ENCODE measurements at places on chromosomes 7 and 10.

DNA sequence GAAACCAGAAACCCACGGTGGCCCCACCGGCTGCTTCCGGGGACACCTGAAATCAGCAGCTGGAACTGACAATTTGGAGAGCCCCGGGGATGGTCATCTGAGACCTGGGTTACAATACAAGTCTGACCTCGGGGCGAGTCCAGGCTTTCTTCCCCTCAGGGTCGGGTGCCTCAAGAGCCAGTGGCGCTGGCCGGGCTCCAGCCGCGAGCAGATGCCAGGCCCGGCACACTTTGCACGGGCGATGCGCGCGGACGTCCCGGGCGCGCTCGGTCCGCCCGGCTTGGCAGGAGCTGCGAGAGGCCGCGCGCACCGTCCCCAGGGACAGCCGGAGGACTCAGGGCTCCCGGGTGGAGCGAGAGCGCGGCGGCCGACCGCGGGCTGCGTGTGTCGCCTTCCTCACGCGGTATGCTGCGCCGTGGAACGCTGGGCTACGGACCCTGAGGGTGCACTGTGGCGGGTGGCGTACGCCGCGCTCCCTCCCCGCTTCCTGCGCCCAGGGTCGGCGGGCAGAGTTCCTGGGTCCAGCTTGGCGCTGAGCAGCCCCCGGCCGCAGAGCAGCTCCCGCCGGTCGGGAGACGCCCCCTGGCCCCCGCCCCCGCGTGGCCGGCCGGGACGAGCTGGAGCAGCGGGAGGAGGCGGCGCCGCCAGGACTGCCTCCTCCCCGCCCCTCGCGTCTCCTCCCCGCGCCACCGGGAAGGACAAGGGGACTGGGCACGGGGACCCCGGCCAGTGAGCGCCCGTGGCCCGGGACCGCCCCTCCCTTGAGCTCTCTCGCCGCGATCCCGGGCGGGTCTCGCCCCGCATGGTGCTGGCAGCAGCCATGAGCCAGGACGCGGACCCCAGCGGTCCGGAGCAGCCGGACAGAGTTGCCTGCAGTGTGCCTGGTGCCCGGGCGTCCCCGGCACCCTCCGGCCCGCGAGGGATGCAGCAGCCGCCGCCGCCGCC is at the start of gene RBM20:
Gene RBM20 (plus strand): TSS at position 684 of the 945 bp plus-strand sequence. CDS start 119 bp downstream, at position 803.
- DNase-seq, result no peak

GRCh38 chr10:77062381-77062780 is 575.2 kb downstream of the KCNMA1 start:
- DNase-seq, result no peak

- DNase-seq, result no peak
Observed at GRCh38 chr7:80435521-80435920, 76.3 kb downstream of the GNAT3 start.

- no peak for DNase-seq
Observed at GRCh38 chr10:100628061-100628460, 92.3 kb downstream of the HIF1AN start.

GRCh38 chr7:95139922-95140321 is 184.4 kb downstream of the PON1 start:
- no peak for DNase-seq

GRCh38 chr10:29583674-29584073 is 51.1 kb downstream of the SVIL start:
- DNase-seq, result no peak

GRCh38 chr10:49606981-49607535 is 3.1 kb upstream of the SLC18A3 start:
- peak; percentile 41 for DNase-seq

GRCh38 chr10:132065491-132066105 is at the start of gene JAKMIP3:
Gene JAKMIP3, plus strand, starts transcription at chr10:132065946. Its CDS starts 38,863 bp downstream, at chr10:132104809.
- peak; percentile 95 for DNase-seq

GRCh38 chr7:152152267-152152666 is 126.8 kb downstream of the GALNT11 start:
- DNase-seq, result no peak

- DNase-seq, result no peak
Observed at GRCh38 chr7:117011419-117012260, 58.3 kb downstream of the ST7 start.

DNA sequence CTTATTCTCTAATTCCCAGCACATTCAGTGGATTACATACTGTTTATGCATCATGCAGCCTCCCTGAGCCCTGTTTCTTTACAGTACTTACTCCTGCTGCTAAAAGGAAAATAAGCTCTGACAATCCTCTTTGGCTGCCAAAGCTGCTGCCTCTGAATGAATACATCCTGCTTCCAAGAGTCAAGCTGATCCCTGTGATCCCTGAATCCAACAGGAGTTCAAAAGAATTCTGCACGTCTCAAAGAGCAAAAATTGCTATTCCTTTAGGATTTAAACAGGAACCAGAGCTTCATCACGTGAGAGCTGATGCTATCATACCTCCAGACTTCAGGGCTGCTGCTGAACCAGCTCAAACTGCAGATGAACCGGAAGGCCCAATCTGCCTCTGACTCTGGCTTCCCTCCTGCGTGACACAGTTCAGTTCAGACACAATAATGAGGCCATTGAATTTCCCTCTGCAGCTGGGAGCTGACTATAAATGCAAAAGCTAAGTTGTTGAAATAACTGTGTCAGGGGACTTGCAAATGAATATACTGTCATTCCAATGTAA is 851.0 kb upstream of the PHF14 start:
- no peak for DNase-seq

- peak; percentile 77 for DNase-seq
Observed at GRCh38 chr10:79084012-79084971, 15.5 kb downstream of the ZMIZ1 start.

GRCh38 chr10:30017556-30017955 is 41.8 kb downstream of the JCAD start:
- no peak for DNase-seq

DNA sequence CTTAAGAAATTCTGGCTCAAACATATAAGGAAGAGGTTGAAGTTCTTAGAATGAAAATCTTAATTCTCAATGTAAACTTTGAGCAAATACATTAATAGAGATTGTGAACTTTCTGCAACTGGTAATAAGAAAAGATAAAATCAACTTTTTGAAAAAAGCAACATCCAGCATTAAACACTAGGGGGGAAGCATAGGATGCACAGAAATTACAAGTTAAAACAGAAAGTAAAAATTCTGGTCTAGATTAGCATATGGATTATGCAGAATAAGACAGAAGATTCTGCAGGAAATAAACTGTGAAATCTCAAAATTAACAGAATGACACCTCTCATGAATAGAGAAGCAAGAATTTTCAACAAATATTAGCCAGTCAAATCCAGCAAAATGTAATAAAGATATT is 38.0 kb upstream of the CAV2 start:
- no peak for DNase-seq

GRCh38 chr10:43313901-43314300 is 47.0 kb upstream of the RASGEF1A start:
- DNase-seq, result no peak

- no peak for DNase-seq
Observed at GRCh38 chr7:17489961-17490360, 191.5 kb downstream of the AHR start.

- DNase-seq, result peak; percentile 77
Observed at GRCh38 chr10:88989824-88990383, 694 bp upstream of the FAS start.

DNA sequence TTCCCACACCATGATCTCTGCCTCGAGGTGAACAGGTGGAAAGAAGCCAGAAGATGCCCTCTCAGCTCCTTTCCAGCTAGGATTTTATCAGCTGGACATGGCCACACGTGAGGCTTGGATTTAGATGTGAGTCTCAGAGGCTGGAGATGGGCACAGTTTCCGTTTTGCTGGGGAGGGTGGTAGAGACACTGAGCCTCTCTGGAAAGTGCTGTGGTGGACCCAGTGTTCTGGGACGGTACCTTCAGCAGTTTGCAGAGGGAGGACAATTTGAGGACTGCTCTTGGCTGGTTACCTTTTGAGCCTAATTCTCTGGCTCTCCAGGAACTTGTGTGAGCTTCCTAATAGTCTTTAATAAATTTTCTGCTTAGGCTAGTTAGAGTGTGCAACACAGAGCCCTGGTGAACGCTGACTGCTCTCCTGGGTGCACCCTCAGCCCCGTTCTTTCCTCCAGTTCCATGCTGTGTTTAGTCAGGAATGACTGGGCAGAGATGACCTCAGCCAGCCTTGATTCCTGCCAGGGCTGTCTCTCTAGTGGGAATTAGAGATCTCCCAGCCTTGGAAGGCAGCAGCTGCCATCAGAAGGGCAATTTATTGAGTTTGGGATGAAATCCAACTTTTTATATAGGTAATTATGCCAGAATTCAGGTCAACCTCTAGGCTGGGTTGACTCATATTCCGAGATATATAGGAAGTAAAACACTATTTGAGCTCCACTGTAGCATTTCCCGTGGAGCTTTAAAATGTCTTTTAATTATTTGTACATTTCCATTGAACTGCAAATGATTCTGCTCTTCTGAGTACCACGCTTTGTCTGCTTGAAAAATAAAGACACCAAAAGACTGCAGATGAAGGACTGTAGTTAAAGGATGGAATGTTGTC is 103.9 kb downstream of the GATA3 start:
- DNase-seq, result no peak

- DNase-seq, result no peak
Observed at GRCh38 chr10:126439942-126440341, 51.7 kb upstream of the ADAM12 start.

DNA sequence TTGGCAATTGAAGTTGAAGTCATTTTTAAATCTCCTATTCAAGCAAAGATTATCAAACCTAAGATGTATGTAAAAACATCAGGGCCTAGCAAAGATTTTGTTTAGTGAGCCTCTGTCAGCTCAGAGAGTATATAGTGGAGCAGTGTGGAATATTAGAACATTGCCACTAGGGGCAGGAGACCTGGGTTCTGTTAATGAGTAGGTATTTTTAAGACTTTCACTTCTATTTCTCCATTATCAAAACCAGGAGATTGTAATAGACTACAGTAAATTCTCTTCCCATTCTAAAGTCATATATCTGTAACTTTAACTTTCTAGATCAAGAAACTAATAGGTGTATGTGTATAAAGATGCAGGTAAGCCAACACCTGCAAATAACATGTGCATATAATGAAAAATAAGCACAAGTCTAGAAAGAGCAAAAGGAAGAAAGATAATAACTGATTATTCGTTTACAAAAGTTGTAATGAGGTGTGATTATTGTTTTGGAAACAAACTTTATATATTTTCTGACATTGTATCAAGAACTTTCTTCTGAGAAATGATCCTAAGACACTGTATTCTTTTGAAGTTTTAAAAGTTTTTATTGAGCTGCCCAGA is 64.4 kb downstream of the KCND2 start:
- DNase-seq, result no peak

DNA sequence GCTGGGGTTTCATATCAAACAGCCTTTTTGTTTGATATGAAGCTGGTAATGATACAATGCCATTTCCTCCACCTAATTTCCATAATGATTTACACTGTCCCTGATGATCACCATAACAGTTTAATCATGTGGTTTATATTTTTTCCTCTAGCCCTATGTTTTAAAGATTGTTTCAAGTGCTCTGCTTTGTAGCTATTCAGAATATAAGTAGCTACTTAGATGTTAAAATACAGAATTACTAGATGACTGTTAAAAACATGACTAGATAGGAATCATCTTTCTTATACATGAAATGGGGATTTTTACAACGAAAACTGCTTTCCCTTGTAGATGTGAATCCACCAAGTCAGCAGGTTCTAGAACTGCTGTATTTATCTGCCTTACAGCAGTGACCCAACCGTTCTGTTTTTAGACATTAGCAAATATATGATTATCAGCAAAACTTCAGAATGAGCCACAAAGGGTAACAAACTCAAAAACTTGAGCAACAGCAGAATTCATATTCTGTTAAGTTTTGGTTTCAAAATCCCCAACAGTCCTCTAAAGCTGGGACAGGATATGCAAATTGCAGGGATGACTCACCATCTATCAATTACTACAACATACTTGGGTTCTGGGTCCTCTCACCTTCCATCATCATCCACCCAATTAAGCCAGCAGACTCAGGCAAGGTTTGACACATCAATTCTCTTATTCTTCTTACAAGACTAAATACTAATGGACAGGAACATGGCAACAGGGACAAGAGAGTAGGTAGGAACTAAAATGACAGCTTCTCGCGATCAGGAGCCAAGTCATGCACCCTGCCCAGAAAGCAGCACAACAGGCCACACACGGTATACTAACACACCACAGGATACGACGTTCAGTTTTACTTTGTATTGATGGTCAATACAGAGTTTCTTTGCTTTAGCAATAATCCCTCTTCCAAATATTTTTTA is 83.9 kb downstream of the PIP4K2A start:
- DNase-seq, result peak; percentile 32

DNA sequence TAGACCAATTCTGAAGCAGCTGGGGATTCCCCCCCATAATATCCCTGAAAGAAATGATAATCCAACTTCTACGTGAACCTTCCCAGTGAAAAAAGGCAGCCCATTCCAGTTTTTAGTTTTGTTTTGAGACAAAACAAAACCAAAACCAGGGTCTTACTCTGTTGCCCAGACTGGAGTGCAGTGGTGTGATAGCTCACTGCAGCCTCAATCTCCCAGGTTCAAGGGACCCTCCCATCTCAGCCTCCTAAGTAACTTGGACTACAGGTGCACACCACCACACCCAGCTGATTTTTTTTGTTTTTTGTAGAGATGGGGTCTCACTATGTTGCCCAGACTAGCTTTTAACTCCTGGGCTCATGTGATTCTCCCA is 12.5 kb upstream of the ARPC1A start:
- DNase-seq, result no peak

- DNase-seq, result no peak
Observed at GRCh38 chr10:77849039-77849664, 77.4 kb downstream of the DLG5 start.

GRCh38 chr7:305410-306151 is 15.6 kb downstream of the FOXL3 start:
- DNase-seq, result no peak

DNA sequence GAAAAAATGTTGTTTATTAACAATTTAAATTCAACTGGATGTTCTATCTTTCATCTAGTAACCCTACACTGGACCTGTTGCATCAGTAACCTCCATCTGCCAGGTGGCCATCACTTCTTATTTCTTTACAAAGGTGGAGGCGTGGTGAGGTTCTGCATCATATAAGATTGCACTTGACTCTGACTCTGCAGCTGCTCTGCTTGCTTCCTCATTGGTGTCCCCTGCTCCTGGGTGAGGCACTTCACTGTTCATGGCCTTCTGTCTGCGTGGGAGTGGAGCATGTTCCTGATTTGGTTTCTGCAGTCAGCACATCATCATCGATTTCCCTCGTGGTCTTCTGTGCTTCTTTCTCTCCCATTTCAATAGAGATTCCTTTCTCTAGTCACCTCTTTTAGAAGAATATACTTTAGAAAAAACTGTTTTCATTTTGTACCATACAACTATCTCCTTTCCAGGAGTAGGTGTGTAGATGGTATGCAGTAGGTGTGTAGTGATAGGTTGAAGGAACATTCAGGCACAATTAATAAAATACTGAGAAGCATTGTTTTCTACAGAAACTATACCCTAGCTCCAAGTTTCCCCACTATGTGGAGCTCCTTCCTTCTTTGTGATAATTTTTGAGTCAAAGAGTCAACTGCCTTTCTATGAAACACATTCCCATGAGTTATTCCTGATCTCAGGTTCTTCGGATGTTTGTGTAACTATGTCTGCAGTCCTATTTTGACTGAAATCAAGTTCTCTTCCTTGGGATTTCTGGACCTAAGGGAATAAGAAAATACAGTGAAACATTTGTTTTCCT is 231.7 kb upstream of the CNTNAP2 start:
- no peak for DNase-seq

GRCh38 chr7:2482725-2483451 is 6.7 kb upstream of the GRIFIN start:
- DNase-seq, result no peak

GRCh38 chr10:60433684-60434083 is 44.0 kb upstream of the ANK3 start:
- DNase-seq, result peak; percentile 36

Measured in HFFc6 (cell line).